ENCODE measurements at places on chromosomes 5 and 9.

- peak; percentile 11 for DNase-seq
Observed at GRCh38 chr5:178895615-178896571, at the start of gene ZFP2. Gene ZFP2, plus strand, starts transcription at chr5:178895913. Its CDS starts 35,401 bp downstream, at chr5:178931314.

DNA sequence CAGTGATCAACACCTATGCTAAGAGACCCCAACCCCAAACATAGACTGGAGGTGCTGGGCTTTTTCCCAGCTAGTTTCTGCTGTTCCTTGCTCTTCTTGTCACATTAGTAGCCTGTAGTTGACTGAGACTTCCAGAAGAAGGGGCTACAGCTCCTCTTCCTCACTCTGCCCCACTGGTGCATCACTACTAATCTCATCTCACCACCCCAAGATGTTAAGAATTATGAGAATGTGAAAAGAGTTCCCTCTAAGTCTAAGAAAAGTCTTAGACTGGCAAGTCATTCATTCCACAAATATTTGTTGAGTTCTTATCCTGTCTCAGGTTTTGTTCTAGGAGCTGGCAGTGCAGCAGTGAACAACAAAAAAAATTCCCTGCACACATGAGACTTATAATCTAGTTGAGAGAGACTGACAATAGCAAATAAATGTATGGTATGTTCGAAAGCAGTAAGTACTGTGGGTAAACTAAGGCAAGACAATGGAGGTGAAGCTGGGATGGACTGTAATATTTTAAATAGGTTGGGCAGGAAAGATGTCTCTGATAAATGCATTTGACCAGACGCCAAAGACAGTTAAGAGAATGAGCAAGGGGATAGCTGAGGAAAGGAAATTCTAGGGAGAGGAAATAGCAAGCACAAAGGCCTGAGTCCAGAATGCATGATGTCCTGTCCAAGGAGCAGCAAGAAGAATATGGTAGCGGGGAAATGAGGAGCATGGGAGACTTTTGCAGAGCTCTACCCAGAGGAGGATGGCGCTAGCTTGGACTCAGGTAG is 92.3 kb downstream of the PTCD2 start:
- DNase-seq = no peak

DNA sequence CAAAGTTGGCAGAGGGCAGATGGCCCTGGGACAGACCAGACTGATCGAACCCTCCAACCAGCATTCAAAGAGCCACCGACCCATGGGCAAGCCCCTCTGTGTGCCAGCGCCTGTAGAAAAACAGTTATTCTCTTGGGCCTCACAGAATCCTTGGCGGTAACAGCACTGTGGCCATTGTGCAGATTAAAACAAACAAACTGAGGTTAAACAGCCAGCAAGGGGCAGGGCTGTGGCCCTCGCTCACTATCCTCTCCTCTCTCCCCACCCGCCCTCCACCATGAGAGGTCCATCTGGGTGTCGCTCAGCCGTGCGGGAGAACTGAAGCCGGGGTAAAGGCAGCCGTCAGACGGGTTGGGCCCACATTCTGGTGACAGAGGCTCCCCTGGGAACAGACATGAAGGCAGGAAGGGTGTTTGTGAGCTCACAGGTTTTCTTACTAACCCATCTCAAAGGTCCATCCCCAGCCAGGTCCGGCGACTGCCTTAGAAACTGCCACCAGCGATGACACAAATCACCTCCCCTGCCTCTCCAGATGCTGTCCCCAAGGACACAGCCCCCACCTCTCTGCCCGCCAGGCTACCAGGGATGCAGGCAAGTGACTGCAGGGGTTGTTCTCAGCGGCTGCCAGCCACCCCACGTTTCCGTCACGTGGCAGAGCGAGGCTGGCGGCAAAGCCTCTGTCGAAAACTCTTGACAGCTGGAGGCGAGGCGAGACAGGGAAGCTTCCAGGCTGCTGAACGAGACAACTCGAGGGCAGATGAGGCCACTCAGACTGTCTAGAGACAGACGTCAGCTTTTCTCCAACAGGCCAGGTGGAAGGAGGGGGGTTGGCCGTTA is 75.8 kb upstream of the SARDH start:
- no peak for DNase-seq

- peak; percentile 3 for DNase-seq
Observed at GRCh38 chr5:132655821-132656773, 1.9 kb upstream of the IL13 start.

DNA sequence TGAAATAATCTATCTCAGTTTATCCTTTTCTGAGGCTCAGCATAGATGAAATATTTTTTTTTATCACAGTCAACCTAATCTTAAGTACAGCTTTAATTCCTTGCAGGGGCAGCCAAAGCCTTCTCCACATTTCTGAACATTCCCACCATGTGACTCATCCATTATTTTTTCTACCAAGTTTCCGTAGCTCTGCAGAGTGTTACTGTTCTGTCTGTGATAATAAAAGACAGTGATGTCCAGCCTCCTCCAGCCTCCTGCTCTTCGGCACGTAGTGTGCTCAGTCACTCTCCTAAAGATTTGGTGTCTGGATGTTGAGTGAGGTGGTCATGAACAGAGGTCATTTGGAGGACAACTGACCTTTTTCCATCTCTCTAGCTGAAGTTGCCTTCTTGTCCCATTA is 338.1 kb upstream of the ADAMTS16 start:
- DNase-seq = no peak

- no peak for DNase-seq
Observed at GRCh38 chr9:134547161-134548100, 94.2 kb upstream of the COL5A1 start.

DNA sequence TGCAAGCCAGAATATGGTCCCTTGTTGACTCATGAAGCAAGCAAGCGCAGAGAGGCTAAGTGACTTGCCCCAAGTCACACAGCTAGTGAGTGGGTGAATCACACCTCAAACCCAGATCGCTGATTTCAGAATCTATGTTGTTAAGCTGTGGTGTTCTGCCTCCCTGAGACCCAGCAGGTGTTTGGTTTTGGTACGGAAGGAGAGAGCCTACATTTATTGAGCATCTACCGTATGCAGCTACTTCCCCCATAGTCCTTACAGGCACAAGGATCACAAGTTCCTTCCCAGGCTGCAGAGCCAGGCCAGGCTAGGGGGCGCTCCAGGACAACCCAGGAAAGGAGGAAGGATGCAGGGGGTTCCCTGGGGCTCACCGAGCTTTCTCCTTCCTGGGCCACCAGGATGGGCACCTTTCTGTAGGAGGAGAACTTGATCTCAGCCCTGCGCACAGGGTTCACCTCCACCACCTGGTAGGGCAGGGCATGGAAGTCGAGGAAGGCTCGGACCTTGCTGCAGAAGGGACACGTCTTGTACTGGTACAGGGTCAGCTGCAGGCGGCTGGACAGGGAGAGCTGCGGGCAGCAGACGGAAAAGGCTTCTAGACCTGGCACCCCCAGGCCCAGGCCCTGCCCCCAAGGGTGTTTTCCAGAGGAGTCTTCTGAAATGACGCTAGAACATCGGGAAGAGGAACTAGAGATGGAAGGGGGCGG is 2.5 kb downstream of the PTGES2 start:
- DNase-seq = peak; percentile 37

DNA sequence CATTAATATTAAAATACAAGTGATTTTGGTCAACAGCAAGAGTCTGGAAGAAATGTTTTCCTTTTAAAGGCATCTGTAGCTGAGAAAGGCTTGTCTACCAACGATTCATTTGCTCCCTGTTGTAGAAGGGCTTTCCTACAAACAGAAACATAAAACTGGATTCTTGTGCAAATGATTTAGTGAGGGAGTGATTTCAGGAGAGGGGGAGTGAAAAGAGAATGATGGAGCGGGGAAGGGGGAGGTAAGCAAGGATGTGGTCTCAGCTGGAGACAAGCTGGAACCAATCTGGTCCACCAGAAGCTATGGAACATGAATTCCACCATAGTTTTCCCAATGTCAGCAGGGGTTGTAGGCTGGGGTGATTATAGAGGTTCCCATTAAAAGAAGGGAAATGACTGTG is 196.3 kb downstream of the FBXO4 start:
- DNase-seq = no peak

DNA sequence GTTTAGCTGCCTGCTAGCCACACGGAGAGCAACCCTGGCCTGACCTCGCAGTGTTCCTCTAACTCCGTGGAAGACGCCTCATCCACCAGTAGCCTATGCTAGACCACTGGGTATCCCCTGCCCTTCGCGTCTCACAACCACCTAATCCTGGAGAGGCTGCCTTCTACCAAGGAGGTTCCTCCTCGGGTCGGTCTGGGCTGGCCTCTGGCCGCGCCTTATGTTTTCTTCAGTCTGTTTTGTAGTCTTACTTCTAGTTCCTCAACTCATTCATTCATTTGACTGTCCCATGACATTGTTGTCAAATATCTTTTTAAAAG is 1.6 kb upstream of the TPM2 start:
- DNase-seq = no peak

DNA sequence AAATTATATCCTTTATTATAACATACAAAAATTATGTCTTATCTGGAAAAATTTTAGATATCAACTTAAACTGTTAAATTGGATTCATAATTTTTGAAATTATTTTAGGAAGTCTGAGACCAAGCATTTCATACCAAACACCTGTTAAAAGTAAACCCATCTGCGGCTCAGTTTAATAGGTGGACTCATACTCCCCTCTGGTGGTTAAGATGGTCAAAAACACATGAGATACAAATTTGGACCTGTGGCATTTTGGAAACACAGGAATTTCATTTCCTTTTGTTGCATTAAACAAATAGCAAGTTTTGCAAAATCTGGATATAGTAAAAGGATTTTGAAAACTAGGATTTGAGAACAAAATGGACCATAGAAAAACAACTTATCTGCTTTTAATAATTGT is 53.7 kb downstream of the RGMB start:
- DNase-seq = no peak

- no peak for DNase-seq
Observed at GRCh38 chr5:144273232-144274027, 102.8 kb downstream of the KCTD16 start.

GRCh38 chr9:135885100-135885853 is 22.1 kb downstream of the CAMSAP1 start:
- no peak for DNase-seq

DNA sequence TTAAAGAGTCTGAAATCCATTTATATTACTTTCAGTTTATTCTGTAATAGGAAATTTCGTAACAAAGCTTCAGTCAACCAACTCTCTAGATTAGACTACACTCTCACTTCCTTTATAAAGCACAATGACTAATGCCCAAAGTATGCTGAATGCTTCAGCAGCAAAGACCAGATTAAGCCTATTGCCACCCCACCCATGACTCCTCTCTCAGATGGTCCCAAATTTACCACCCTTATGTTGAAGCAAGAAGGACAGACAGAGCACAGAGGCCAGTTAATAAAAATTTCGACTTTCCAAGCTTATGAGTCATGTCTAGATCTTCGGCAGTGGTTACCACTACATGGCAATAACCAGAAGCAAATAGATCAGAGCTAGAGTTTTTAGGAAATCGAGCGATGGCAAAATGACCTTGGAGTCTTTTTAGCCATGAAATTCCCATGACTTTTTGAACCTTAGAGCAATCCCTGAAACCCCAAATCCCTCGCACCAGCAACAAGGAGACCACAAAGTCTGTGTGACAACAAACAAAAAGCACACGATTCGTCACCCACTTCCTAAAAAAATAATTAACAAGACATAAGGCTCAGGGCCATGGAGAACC is 287.8 kb upstream of the RASA1 start:
- DNase-seq = no peak

DNA sequence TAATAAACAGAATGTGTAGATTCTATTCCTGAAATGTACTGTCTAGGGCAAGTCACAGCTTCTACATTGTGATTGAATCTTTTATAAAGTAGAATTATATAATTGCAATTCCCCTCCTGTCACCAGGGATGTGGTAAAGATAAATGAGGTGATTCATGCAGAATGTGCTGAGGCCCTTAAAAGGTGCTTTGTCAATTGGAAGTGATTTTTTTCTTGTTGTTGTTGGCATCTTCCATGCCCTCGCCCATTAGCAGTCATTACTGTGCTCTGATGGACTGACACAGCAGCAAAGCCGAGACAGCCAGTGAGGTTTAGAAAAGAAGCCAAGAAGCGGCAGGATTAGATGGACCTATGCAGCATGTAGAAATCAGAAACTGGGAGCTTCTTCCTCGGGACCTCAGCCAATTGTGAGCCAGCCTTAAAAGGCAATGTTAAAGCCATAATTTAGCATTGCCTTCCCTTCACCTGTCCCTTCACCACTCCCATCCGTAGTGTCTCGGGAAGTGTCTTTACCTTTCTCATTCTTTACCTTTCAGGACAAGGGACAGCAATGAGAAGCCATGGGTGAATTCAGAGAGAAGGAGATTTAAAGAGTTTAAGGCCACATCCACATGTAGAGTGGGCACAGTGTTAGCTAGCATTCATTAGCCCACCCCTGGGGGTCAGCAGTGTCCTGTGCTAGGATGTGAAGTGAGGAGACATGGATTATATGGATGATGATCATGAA is 257.8 kb downstream of the PLK2 start:
- no peak for DNase-seq

DNA sequence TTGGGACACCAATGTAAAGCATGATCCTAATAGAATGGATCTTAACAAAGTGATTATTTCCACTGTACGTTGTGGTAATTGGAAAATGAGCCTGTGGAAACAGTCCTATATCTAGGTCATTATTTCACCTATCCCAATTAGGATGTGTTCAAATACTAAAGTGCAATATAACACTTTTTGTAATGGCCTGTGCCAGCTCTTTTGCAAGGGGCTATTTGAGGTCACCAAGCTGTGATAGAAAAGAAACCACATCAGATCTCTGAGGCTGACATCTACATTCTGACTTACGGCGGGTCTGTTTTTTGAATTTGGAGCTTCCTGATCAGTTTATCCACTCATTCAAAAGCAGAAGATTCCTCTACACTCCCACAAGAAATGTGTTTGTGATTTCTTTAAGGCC is 150.0 kb downstream of the TLE1 start:
- no peak for DNase-seq

- no peak for DNase-seq
Observed at GRCh38 chr9:99056886-99057664, 47.8 kb upstream of the TGFBR1 start.

GRCh38 chr5:131776450-131776849 is 20.4 kb downstream of the FNIP1 start:
- DNase-seq = no peak

- DNase-seq = peak; percentile 45
Observed at GRCh38 chr5:103562453-103563157, at the start of gene NUDT12. Gene NUDT12, minus strand, starts transcription at chr5:103562789. Its CDS starts 2,541 bp downstream, at chr5:103560248.

GRCh38 chr9:69876981-69877380 is 56.4 kb downstream of the CFAP95 start:
- DNase-seq = no peak

GRCh38 chr5:82367930-82368329 is 89.8 kb upstream of the RPS23 start:
- no peak for DNase-seq

GRCh38 chr5:131814990-131815389 is 18.2 kb upstream of the FNIP1 start:
- DNase-seq = no peak

GRCh38 chr5:170316937-170317336 is 19.4 kb upstream of the LCP2 start:
- no peak for DNase-seq

DNA sequence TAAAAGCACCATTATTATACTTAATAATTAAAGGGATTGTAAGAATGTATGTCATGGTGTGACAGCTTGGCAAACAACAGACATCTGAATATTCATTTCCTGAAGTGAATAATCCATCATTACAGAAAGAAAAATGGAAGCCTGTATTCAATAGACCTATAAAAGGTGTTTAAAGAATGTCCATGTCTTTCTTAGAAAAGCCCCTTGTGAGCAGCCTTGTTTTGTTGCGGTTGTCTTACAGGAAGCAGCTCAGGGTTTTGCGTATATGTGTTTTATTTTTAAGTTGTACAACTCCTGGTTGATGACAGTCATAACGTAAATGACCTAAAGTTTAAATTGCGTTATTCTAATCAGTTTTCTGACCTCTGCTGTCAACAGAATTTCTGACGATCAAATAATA is 53.8 kb downstream of the CAST start:
- DNase-seq = no peak
